ENCODE measurements at places on chromosomes 7 and 10. TPM values are rescaled to one million over a fixed set of nuclear protein-coding genes. Genes with fewer than 3 reads are reported as not detected.

- DNase-seq = peak; percentile 45
These were observed 5.8 kb downstream of the FLNC start for GRCh38 chr7:128835790-128836641.

Gene COL17A1
- not detected for polyA plus RNA-seq

DNA sequence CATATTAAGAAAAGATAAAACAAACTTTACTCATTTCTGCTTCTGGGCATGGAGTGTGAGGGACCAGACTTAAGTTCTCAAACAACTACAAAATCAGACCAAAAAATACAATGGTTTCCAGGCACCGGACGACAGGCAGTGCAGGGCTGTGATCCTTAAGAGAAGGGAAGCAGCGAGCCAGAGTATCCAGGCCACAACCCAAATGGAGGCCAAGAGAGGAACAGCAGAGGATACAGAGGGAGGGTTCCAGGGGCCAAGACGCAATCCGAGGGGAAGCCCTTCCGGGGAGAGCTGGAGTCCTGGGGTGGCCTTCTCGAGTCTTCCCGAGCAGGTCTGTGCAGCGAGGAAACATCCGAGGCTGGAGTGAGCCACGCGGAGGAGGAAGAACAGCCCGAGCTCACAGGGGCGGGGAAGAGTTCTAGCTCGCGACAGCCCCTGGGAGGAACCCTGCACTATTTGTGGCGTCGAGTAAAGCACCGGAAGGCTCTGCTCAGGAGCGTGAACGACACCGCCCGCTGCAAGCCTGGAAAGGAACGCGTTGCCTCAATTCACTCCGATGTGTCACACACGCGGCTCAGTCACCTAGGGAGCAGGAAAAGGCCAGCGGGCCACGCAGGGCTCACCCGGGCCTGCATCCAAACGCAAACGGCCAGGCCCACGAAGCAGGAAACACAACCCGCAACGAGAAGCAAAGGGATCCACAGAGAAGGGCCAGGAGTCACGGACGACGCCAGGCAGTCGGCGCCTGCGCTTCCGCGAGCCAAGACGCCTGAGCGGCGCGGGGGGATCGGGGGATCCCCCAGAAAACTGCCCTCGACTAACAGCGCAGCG lies 933 bp upstream of the RNF32 start:
- DNase-seq = peak; percentile 12

Gene PALD1
- 10.7 TPM for polyA plus RNA-seq

DNA sequence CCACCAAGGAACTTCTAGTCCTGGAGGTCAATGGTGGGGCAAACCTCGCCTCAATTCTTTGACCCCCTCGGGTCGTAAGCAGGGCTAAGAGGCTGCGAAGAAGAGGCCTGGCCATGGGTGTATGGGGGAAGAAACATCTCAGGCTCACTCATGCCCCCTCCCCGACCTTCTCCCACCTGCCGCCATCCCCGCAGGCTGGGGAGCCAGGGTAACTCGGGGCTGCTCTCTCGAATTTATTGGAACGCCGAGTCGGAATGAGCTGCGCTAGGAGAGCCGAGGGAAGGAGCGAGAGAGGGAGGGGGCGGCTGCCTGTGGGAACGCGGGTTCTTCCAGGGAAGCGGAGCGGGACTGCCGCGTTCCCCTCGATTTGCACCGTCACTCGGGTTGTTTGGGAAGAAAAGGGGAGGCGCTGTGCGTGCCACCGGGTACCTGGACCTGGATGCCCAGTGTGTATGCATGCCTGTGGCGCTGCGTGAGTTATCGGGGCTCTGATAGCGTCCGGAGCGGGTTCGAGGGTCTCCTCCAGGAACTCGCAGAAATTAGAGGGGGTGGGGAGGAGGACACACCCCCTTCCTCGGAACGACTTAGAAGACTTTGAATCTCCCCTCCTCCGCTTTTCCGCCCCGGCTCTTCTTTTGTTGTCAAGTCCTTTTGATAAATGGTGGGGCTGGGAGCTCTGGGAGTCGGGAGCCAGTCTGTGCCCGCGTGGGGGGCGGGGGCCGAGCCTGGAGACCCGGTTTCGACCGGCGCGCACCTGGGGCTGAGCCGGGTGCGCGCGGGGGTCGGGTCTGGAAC lies 1.8 kb upstream of the ZNF503 start:
- DNase-seq = peak; percentile 48

- DNase-seq = no peak
These were observed 34.3 kb downstream of the NACAD start for GRCh38 chr7:45054442-45054841.

GRCh38 chr10:34150103-34150502 lies 665.0 kb downstream of the PARD3 start:
- no peak for DNase-seq

DNA sequence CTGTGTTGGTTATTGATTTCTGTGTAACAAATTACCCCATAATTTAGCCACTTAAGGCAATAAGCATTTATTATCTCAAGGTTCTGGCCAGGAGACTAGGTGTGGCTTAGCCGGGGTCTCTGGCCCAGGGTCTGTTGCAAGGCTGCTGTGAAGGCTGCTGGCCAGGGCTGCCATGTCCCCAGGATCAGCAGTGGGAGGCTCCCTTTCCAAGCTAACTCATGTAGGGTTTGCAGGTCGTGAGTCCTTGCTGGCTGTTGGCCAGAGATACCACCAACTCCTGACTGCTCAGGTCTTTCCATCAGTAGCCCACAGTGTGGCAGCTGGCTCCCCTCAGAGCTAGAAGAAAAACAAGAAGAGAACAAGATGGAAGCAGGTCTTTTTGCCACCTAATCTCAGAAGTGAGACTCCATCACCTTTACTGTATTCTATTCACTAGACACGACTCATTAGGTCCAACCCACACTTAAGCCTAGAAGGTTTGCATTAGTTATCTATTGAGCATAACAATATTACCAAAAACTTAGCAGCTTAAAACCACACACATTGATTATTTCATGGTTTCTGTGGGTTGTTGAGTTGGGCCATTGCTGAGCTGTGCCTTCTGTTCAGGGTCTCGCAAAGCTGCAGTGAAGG lies 185.6 kb downstream of the PFKFB3 start:
- DNase-seq = no peak

- no peak for DNase-seq
These were observed 126.7 kb downstream of the DKK1 start for GRCh38 chr10:52440612-52441285.

- DNase-seq = no peak
These were observed 743 bp upstream of the PYROXD2 start for GRCh38 chr10:98415731-98416119.

Gene TUBAL3
- polyA plus RNA-seq = 0.07 TPM

DNA sequence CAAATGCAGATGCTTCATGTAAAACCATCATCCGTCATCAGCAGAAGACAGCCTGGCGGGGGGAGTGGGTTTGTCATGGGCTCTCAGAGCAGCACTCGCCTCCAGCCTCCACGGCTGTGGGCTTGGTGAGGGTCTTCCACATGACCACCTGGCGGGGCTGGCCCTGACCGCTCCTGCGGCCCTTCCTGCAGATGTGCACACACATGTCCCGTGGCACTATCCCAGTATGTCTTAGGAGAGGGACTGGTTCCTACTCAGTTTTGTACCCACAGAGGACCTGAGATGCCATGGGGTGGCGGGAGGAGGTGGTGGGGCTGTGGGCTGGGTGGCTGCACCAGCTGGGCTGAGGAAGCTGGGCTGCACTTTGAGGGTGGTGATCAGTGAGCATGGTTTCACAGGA lies 4.7 kb downstream of the IDI2 start:
- DNase-seq = no peak

Gene PRKG1
- 36.4 TPM for polyA plus RNA-seq

DNA sequence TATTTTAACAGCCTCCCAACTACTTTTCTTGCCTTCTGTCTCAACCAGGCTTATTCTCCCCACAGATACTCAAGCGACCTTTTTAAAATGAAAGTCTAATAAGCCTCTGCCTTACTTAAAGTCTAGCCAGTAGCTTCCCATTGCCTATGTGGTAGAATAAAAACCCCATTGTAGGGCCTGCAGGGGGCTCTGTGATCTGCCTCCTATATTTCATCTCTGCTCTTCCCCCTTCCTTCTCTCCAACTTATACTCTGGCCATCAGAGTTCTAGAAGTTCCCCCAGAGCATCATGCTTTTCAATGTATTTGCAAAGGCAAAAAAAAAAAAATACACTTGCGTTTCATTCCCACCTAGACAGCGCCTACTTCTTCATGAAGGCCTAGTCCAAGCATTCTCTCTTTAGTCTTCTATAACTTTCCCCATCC lies 167.7 kb upstream of the ADO start:
- no peak for DNase-seq

DNA sequence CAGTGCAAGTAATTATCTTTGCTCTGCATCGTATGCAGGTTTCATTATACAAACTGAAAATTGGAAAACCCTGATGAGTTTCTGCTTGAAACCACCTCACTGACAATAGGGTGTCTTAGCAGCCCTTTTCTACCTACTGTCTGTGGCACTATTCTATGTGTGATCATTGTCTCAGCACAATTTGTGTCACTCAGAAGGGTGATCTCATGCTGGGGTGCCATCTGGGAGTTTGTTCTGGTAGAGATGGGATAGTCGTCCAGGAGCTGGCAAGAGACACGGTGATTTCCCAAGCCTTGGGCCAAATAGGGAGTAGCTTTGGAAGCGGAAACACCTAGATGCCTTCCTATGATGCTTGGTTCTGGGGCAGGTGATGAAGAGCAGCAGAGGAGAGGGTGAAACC lies 186.3 kb downstream of the FRMD4A start:
- no peak for DNase-seq

DNA sequence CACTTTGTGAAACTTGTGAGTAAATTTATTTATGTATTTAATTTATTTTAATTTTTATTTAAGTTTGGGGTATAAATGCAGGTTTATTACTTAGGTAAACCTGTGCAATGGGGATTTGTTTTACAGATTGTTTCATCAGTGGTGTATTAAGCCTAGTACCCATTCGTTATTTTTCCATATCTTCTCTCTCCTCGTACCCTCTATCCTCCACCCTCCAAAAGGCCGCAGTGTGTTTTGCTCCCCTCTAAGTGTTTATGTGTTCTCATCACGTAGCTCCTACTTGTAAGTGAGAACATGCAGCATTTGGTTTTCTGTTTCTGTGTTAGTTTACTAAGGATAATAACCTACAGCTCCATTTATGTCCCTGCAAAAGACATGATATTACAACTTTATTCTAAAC lies 145.4 kb upstream of the SMIM30 start:
- no peak for DNase-seq

Data from muscle of arm (tissue), 14 donors.